NCI-H226 (cell line): ENCODE measurements at places on chromosomes 13 and 19.

DNA sequence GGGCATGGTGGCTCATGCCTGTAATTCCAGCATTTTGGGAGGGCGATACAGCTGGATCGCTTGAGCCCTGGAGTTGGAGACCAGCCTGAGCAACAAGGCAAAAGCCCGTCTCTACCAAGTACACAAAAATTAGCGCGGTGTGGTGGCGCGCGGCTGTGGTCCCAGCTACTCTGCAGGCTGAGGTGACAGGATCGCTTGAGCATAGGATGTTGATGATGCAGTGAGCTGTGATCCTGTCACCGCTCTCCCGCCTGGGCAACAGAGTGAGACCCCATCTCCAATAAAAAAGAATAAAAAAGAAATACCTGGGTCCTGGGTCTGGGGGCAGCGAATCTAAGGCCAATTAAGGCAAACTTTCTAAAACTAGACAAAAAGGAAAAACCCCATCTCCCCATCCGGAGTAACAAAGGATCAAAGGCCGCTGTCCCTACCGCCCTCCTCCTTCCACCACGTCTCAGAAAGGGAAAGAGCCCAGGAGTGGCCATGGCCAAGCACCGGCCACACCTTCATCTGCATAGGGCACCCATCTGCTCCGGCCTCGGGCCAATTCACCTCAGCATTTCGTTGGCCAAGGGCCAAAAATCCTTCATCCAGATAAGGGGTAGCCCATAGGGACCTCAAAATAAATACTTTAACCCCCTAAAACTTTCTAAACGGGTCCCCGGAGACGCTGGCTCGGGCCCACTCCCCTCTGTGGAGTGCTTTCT is 851 bp downstream of the ZNF320 start:
- peak; percentile 31 for DNase-seq

- no peak for DNase-seq
Observed at GRCh38 chr13:75556961-75557360, 7.4 kb downstream of the UCHL3 start.

DNA sequence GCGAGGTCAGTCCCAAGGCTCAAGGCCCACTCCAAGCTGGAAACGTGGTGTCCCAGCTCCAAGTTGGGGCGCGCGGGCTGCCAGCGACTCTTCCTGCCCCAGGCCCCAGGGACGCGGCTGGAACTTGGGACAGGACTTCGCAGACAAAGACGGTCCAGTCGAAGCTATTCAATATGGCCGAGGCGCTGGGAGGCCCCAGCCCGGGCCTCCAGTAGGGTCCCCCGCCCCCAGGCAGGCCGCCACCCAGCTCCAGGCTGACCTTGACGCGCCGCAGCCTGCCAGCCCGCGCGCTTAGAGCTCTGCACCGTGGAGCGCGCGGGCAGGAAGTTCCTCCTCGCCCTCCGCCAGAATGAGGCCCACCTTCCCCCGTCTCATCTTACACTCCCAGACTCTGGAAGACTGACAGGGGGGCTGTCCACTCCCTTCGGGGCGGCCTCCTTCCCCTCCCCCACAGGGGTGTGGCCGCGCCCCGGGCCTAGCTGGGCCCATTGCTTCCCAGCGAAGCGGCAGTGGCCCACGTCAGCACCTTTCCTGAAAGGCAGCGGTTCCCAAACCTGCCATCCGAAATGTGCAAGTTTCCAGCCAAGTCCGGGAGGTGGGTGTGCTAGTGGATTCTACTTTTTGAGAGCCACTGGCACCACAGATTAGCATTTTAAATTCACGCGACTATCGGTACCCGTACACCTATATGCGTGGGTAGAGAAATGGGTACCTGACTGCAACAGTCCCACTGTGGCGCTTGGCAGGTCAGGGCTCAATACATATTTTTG is at the start of gene CCDC8:
Gene CCDC8, minus strand, starts transcription at position 303 of the 770 bp plus-strand sequence. CDS start 754 bp downstream, outside the sequence.
- DNase-seq, result no peak

DNA sequence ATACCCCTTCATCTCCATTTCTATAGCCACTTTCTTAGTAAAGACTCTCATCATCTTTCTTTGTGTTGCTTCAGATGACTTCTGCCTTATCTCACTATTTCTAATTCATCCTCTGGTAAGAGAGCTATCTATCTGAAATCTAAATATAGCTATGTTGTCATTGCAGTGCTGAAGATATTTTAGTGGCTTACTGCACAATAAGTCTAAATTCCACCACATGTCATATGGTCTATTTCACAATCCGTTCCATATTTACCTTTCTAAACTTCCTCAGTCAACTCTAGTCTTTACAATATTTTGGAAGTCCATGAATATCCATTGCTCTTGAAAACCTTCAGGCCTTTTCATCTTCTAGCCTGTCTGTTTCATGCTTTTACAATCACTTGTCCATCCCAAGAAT is 465.1 kb upstream of the SLC10A2 start:
- DNase-seq, result no peak

DNA sequence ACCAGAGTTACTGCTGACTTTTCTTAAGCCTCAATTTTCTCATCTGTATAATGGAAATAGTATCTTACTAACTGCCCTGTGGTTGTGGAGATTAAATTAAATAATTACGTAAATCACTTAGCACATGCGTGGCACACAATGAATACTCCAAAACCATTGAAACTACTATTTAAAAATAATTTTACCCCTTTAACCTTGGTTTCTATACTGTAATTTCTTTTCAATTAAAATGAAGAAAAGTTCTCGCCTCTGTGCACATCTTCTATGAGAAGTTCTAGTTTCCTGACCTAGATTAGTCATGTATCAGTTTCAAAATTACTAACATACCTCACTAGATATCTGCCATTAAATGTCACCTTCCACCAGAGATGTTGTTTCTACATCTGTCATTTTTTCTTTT is 5.7 kb downstream of the SLITRK1 start:
- no peak for DNase-seq

DNA sequence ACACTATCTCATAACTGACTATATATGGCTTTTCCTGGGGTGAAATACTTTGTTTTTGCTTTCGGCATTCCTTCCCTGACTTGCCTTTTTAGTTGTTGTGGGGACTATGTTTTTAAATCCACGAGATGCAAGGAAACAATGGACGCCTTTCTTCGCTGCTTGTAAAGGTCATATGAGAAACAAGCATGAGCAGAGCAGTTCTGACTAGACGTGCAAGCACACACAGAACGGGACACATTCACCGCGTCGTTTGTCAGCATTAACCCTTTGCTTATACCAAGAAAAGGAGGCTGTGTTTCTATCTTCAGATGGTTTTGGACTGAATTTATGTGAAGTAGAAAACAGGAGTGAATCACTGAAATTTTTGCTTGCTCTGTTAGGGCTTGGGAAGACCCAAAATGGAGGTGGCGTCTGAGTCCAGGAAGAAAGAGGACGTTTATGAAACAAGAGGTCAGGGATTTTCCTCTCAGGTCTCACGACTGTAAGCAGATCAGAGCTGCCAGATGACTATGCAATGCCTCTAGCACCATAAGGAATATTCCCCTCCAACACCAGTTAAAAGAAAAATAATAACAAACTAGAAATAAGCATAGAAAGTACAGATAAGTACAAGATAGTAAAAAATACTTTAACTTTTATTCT is 358.9 kb downstream of the DLEU7 start:
- no peak for DNase-seq

GRCh38 chr19:1158885-1159448 is 15.1 kb downstream of the SBNO2 start:
- DNase-seq, result no peak

DNA sequence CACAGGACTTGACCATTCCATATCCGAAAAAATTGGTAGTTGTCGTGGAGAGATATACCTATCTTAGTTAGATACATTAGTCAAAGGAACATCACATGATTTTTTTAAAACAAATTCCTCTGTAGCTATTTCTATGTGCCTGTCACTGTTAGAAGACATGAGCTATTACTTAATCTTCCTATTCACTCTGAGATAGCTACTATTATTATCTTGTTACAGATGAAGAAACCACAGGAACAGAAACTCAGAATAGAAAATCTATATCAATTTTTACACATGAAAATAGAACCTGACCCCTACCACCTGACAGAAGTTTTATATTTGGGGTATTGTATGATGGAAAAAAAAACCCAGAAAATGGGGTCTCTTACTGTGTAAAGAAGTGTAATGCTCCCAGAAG is 68.9 kb upstream of the TDRD3 start:
- DNase-seq, result no peak

GRCh38 chr19:4635754-4636116 is 3.6 kb upstream of the TNFAIP8L1 start:
- no peak for DNase-seq
